Stimulated activated CD8-positive, alpha-beta memory T cell treated with anti-CD3 and anti-CD28 coated beads, Interleukin-7, amount 100 ng/mL, for 48 hours (primary cell): ENCODE measurements at places on chromosomes 3 and 15.

DNA sequence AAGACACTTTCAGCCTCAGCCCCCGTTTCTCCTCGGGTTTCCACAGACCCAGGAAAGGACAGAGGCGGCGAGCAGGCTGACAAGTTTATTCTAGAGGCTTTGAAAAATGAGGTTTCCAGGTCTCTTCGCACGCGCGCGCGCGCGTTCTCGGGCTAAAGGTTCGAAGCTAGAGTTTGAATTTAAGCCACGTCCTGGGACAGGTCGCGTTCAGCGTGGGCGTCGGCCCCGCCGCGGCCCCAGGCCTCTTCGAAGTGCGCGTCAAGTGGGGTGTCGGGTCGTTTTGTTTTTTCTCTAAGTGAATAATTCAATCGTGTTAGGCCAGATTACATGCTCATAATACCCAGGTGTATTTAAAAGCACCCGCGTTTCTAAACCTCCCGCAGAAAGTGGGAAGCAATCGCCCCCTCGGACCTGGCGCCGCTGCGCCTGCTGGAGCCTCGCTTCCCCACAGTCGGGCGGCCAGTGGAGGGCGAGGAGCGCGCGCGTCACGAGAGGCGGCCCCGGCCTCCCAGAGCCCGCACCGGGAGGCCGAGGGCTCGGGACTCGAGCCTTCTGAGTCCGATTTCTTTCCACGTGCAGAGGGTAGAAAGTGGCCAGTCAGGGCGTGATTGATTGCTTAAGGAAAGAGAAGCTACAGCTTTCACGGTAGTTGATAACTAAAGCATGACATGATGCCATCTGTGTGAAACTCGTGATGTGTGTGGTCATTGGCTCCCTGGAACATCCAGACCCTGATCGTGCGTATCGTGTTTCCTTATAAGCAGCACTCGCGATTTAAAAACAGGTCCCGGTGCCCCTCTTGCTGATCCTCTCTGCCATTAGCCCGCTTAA, 15.8 kb upstream of the SOX2 start:
- no peak for DNase-seq

- no peak for DNase-seq
Observed at GRCh38 chr15:75867449-75867848, 24.2 kb downstream of the UBE2Q2 start.

- no peak for DNase-seq
Observed at GRCh38 chr3:14096742-14097141, 27.9 kb downstream of the CHCHD4 start.

DNA sequence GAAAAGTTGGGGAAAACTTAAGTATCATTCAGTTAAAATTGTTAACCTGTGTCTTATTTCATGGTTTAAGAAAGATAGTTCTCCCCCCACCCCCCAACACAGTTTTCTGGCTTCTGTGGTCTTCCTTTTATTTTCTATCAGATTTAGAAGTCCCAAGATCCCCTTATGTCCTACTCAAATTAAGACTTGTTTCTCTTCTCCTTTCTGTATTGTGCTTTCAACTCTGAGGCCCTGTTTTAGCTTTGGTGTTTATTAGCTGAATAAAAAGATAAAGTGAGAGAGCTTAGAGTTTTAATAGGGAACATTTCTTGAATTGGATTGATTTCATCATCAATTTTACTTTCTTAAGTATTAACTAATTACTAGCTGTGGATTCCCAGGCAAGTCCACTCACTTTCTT, 62.6 kb downstream of the AKAP13 start:
- DNase-seq, result no peak

GRCh38 chr3:171883257-171883892, 40.2 kb downstream of the TMEM212 start:
- no peak for DNase-seq
